GM13977 (cell line): ENCODE measurements at places on chromosomes 6 and 20.
A peak's percentile ranks its signal among the peaks of the same experiment; 100 is the strongest.

GRCh38 chr20:59220161-59220560, 56.5 kb downstream of the ZNF831 start:
- no peak for DNase-seq

- DNase-seq, result no peak
Observed at GRCh38 chr6:31907158-31907813, 5.4 kb upstream of the ZBTB12 start.

GRCh38 chr6:42100029-42100901, 42.2 kb downstream of the C6orf132 start:
- no peak for DNase-seq

DNA sequence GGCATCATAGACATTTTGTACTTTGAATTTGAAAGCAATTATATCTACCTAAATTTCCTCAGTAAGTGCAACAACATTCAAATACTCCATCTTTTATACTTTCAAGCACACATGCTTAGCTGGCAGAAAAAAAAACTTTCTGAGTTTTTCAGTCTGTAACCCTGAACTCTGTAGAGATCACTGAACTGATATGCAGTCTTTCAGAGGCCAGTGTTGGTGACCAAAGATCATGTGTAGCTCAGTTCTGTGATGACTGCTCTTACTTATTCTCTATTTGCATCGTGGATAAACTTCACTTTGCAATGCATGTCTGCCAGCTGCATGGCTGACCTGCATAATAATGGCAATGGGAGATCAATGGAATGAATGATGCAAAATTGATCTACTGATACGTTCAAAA, 431.3 kb downstream of the FRK start:
- no peak for DNase-seq

GRCh38 chr20:2937902-2938301, 64.6 kb downstream of the PTPRA start:
- no peak for DNase-seq

- DNase-seq, result no peak
Observed at GRCh38 chr6:55239099-55239498, 64.8 kb downstream of the HCRTR2 start.

GRCh38 chr6:110856296-110856695, 18.3 kb upstream of the AMD1 start:
- no peak for DNase-seq

DNA sequence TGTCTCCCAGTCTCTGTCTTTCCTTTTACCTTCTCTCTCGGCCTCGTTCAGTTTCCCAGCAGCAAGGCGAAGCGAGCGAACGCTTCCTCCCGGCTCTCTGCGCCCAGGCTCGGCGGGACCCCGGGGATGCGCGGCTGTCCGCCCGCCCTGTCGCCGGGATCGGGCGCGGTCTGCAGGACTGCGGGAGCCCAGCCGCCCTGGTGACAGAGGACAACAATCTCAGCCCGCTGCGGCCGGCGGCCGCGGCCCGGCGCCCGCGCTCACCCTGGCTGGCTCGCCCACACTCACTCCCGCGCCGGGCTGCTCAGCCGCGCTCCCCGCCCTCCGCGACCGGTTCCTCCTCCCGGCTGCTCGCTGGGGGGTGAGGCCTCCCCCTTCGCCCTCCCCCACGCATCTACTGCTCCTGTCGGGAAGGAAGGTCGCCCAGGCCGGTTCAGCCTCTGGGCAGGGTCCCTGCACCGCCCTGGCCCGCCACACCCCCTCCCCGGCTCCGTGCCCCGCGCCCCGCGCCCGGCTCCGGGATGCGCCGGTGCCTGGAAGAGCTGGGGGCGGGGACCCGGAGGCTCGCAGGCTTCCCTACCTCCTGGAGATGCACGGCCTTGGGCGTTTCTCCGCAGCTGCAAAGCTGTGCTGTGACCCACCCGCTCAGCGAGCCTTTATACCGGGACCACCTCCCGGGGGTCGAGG, 410 bp downstream of the SYNE1 start:
- peak; percentile 35 for DNase-seq
